ENCODE measurements at places on chromosomes 12 and 14.

DNA sequence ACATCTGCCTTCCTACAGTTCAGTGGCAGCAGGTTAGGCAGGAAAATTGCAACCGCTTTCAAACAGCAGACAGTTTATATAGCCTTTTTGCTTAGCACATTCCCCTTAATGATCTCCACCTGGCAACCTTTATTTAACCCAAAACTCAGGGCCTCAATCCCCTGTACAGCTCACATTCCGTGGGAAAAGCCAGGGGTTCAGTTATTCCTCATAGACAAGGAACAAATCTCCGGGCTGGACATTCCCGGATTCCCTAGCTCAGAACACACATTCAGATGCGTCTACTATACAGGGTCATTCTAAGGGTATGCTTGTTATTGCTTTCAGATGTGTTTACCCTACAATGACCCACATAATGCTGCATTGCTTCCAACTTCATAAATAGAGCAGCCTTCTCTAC lies 73.8 kb upstream of the DCN start:
- no peak for DNase-seq

GRCh38 chr12:93783832-93784231 lies 106.7 kb downstream of the CRADD start:
- DNase-seq = peak; percentile 37

DNA sequence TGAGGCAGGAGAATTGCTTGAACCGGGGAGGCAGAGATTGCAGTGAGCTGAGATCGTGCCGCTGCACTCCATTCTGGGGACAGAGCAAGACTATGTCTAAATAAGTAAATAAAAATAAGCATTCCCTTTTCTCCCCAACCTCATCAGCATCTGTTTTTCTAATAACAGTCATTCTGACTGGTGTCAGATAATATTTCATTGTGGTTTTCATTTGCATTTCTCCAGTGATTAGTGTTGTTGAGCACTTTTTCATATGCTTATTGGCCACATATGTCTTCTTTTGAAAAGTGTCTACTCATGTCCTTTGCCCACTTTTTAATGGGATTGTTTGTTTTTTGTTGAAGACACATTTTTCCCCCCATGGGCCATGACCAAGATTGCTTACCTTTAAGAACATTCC lies 243.2 kb downstream of the ADAMTS20 start:
- DNase-seq = no peak

DNA sequence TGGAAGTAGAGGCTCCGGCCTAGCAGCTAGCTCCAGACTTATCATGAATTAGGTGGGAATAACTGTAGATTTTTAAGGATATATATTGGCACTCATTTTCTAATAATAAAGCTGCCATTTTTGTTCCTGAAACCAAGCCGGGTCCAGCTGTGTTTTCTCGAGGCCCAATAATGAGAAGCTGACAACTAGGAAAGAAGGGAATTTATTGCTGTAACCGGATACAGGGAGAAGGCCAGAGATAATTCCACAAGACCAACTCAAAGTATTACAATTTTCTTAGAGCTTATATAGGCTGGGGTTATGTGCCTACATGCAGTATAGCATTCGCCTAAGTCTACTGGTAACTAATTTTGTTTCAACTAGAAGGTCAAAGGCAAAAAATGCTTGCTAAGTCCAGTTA lies 122.3 kb upstream of the FBXO33 start:
- DNase-seq = no peak

DNA sequence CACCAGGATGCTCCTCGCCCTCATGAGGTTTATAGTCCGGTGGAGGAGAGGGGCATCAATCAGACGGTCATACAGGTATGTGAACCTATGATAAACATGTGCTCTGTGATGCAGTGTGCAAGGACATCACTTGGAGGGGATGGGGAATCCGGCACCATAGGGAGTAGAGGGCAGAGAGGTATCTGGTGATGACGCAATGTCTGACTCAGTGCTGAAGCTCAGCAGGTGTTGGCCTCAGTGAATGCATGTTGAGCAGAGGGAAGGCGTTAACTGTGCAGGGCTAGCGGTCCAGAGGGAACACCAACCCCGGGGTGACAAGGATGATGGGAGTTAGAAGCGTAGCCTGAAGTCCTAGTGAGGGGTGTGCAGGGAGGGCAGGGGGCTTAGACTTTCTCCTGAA lies 200.9 kb downstream of the TMEM132C start:
- DNase-seq = no peak

GRCh38 chr14:106787626-106788025 lies 1261.2 kb downstream of the TMEM121 start:
- no peak for DNase-seq

GRCh38 chr14:90213099-90213748 lies 43.1 kb upstream of the PSMC1 start:
- DNase-seq = no peak

- no peak for DNase-seq
These were observed 358.6 kb downstream of the DUSP6 start for GRCh38 chr12:88993651-88994050.

- DNase-seq = no peak
These were observed 73.6 kb upstream of the PPP2R5C start for GRCh38 chr14:101687756-101688546.

DNA sequence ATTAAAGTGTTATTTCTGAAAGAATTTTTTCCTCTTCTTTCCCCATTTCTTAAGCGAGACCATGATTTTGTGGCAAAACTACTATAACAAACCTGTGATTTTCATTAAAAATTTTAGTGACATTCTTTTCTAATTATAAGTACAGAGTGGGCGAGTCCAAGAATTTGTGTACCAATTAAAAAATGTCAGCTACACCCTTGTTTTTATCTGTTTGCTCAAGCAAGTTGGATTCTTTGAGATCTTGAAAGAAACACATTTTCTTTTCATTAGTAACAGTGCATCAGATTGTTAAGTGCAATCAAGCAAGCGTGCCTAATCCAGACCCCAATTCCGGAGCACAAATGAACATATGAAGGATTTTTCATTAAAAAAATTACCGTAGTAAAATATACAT lies 338.8 kb upstream of the DDHD1 start:
- no peak for DNase-seq

DNA sequence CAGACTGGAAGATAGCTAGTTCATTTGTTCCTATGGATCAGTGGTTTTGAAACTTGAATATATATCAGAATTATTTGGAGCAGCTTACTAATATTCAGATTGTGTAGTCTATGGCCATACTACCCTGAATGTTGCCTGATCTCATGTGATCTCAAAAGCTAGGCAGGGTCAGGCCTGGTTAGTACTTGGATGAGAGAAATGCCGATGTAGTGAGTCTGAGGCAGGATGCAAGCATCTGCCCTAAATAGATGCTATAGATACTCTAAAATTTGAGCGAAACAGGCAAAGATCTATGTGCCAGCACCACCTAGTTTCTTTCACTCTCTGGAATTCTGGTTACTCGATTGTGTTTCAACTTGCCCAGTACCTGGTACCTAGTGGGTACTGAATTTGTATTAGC lies 40.9 kb downstream of the FRMD6 start:
- no peak for DNase-seq

GRCh38 chr14:104373055-104373854 lies 206.3 kb upstream of the C14orf180 start:
- DNase-seq = no peak

DNA sequence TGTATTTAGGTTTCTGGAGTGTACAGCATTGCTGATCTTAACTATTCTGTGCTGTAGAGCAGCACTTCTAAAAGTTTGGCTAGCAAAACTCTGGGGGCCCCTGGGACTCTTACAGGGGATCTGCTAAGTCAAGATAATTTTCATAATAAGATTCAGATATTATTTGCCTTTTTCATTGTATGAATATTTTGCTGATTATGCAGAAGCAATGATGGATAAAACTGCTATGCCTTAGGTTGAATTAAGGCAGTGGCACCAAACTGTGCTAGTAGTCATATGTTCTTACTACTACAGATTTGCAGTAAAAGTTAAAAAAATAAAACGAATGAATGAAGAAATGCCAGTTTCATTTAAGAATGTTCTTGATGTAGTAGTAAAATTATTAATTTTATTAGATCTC lies 160.1 kb downstream of the PDZRN4 start:
- DNase-seq = no peak

DNA sequence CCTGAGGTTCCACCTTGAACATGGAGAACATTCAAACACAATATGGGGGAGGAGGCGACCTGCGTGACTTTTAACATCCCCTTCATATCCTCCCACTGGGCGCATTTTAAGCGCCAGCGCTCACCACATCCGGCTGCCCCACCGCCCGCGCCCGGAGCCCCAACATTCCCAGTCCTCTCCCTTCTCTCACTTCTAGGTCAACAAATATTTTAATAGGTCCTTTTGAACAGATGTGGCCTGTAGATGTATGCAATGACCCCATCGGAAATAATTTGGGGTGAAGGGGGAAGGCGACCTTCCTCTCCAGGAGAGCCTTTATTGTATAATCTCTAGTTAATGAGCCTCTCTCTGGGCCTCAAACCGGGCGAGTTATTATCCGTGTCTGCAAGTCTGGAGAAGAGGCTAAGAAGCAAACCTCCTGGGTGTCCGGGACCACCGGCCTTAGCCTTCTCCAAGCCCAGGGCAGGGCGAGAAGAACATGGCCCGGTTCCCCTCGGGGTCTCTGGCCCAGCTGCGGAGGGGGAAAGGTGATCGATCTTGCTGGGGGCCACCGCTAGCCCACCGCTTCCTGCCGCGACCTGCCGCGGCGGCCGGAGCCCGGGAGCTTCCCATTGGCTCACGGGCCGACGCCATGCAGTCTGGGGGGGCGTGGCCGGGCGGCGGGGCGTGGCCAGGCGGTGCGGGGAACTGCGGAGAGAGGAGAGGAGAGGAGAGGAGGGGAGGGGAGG lies 83.2 kb upstream of the HMGA2 start:
- peak; percentile 58 for DNase-seq

DNA sequence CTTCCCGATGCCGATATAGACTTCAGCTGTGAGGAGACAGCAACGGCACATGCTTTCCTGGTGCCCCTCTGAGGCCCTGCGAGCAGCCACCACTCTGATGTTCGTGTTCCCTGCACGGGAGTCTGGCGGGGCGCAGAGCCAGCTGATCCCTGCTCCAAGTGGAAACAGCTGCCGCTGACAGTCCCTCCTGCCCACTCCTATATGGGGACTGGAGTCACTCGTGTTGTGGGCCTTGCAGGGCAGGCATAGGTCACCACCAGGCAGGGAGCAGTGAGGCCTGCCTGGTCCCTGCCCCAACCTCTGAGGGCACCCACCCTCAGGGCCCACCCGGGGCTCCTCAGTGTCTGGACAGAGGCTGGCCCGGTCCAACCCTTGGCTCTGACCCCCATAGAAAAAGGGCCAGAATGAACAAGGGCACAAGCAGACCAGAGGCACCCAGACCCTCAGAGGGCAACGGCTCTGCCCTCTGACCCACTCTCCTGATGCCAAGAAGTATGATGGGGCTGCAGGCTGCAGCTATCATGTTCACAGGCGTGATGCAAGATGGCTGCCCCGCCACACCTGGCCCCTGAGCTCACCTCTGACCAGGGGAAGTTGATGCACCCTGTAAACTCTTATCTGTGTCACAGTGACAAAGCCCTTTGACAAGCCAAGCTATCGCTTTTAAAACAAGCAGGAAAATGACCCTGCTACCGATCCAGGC lies 181.6 kb downstream of the CALM1 start:
- DNase-seq = no peak

DNA sequence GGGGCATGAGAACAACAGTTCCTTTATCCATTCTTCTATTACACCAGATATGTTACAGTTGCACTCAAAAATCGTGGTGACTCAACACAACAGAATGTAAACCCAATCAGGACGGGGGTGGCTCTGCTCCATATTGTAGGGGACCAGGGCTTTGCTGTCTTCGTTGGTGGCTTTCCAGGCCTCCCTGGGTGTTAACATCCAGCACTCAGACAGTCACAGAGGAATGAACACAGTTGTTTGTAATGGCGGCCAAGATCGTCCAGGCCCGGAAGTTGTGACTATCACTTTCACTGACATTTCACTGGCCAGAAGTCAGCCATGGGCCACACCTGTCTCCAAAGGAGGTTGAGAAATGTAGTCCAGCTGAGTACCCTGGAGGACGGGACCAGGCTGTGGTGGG lies 204.1 kb downstream of the CACNA1C start:
- DNase-seq = no peak

DNA sequence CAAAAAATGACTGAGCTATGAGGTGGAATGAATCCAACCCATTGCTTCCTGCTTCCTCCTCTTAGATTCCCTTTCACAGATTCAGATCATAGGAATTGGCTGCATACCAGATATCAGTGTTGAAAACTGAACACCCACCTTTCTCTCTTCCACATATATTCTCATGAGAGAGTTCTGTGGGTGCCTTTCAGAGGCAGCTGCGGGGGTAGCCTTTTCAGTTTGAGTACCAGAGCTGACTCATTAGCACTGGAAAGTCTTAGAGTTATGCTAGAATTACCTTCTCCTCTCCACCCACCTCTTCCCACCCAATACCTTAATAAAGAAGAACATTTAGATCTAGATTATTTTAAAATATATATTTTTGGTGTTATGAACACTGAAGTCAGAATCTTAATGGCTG lies 495.4 kb upstream of the SEL1L start:
- no peak for DNase-seq

- no peak for DNase-seq
These were observed 26.5 kb downstream of the PACS2 start for GRCh38 chr14:105340821-105341733.

- DNase-seq = no peak
These were observed 5.2 kb downstream of the AVIL start for GRCh38 chr12:57813111-57813970.

DNA sequence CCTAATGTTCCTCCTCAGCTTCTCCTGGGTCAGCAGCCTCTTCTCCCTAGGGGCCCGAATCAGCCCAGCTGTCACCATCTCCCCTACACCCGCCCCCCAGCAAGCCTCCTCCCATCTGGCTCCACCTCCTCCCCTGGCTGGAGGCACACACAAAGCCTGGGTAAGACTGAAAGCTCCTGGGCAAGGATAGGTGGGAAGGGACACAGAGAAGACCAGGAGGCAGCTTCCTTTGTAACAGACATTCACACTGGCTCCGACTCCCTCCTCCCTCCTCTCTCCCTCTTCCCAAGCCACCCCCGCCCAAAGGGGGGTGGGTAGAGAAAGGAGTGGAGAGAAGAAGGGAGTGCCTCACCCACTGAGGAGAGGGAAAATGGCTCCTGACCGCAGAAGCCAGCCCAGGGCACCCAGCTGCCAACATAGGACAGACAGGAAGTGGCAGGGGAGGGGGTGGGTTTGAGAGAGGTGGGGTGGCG lies 4.0 kb downstream of the CHD4 start:
- no peak for DNase-seq
